PC-9 (cell line): ENCODE measurements at places on chromosomes 4 and X. TPM values are rescaled to one million over a fixed set of nuclear protein-coding genes. Genes with fewer than 3 reads are reported as not detected.

GRCh38 chr4:89242216-89242615 lies 65.4 kb downstream of the GPRIN3 start:
- H3K36me3 ChIP-seq: no peaks in the 10 kb centered on the region
- DNase-seq: no peak
- H3K27ac ChIP-seq: no peak overlapping the region
- H3K4me3 ChIP-seq: no peak overlapping the region
- H3K4me1 ChIP-seq: no peaks in the 10 kb centered on the region

Gene MTNR1A
- total RNA-seq: not detected in 2 replicates

Gene GLOD5
- not detected in 2 replicates for total RNA-seq

GRCh38 chrX:150849996-150850720 lies 48.3 kb downstream of the CD99L2 start:
- H3K36me3 ChIP-seq: no peaks in the 10 kb centered on the region
- no peak for DNase-seq
- H3K27me3 ChIP-seq: no peaks in the 10 kb centered on the region
- H3K27ac ChIP-seq: no peak overlapping the region

DNA sequence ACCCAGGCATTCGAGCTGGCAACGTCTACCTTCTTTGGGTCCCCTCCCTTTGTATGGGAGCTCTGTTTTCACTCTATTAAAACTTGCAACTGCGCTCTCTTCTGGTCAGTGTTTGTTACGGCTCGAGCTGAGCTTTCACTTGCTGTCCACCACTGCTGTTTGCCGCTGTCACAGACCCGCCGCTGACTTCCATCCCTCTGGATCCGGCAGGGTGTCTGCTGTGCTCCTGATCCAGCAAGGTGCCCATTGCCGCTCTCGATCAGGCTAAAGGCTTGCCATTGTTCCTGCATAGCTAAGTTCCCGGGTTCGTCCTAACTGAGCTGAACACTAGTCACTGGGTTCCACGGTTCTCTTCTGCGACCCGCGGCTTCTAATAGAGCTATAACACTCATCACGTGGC lies 183.5 kb upstream of the GALNTL6 start:
- no peak for DNase-seq
- no peaks in the 10 kb centered on the region for H3K36me3 ChIP-seq
- H3K4me1 ChIP-seq: no peaks in the 10 kb centered on the region
- no peak overlapping the region for H3K4me3 ChIP-seq
- no peaks in the 10 kb centered on the region for H3K27me3 ChIP-seq

Gene RAB39B
- not detected in 2 replicates for total RNA-seq

Gene NSG1
- total RNA-seq: not detected in 2 replicates

DNA sequence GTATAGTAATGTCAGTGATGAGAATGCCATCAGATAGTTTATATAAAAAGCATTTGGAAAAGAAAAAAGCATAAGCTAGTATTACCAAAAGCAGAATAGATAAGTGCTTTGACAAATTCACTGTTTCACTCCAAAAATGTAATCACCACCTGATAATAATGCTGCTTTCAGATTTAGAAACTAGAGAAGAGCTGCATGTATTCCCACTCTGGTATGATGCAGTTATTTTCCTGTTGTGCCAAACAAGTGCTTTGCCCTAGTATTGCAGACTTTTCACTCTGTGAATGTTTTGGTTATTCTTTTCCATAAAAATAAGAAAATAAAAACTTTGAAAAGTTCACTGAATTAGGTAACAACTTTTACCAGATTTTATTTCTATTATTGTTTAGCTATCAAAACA lies 267.7 kb upstream of the TET2 start:
- H3K36me3 ChIP-seq: no peaks in the 10 kb centered on the region
- no peak overlapping the region for H3K27ac ChIP-seq
- no peaks in the 10 kb centered on the region; the same call in 1 of the 2 replicates for H3K4me1 ChIP-seq
- H3K4me3 ChIP-seq: no peak overlapping the region
- no peaks in the 10 kb centered on the region for H3K27me3 ChIP-seq

Gene TLR3
- total RNA-seq: 7.7 and 10.3 TPM in 2 replicates

DNA sequence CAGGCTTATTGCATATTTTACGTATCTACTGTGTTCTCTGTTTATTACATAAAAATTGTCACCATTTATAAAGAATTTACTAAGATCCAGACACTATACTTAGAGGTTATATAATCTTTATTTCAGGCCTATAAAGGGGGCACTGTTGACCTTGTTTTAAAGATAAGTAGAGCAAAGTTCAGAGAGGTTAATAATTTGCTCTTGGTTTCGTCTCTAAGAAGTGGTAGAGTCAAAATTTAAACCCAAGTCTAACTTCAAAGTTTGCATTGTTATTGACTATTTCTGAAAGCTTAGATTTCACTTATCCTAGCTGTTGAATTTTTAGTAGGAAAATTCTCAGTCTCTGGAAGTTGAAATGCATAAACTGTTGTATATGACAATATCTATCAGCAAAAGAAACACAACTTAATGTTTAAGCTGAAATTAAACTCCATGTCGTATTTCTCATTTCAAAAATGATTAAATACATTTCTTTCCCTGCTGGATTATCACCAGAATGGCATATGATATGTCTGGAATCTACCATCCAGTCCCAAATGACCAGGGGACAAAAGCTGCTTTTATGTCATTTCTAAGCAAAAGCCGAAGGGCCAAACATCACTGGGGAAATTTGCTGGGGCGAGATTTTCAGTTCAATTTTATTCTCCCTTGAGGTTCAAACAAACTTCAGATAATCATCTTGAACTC lies 138.4 kb downstream of the SLC7A11 start:
- H3K27me3 ChIP-seq: no peaks in the 10 kb centered on the region

- no peak for DNase-seq
- no peaks in the 10 kb centered on the region for H3K27me3 ChIP-seq
- no peak overlapping the region for H3K27ac ChIP-seq
- no peaks in the 10 kb centered on the region for H3K4me1 ChIP-seq
Measured at GRCh38 chr4:172778583-172778982, 390.0 kb upstream of the GALNT7 start.

Gene CT45A2
- total RNA-seq: not detected in 2 replicates

DNA sequence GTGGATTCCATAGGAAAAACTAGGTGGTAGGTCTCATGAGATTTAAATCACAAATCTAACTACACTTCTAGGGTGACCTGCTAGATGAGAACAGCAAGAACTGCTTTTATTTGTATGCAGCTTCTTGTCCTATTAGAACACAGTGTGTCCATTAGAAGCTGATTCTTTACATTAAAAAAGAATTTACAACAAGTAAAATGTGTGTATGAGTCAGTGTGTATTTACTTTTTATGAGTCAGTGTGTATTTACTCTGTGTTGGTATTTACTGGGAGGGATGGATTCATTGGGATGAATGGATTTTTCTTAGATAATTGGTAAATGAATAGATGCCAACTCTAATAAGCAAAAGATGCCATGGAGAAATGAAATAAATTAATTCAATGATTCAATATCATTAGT lies 40.6 kb upstream of the XPNPEP2 start:
- H3K27me3 ChIP-seq: no peaks in the 10 kb centered on the region
- no peak overlapping the region for H3K4me3 ChIP-seq
- peaks cover 24% of the 10 kb centered on the region for H3K4me1 ChIP-seq
- H3K36me3 ChIP-seq: no peaks in the 10 kb centered on the region
- DNase-seq: no peak

DNA sequence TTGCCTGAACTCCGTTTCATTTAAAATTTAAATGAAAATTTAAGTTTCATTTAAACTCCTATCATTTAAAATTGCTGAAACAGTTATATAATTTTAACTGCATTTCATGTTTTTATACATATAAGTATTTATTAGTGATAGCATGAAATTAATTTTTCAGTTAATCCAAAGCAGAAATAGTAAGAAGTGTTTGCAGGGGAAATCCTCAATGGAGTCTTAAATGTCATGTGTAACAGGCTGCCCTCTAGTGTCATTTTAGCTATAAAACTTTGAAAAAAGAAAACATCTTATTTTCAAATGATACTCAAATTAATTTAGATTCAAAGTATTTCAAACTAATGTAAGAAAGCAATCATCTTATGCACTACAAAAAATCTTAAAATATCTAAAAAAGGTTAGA lies 27.2 kb downstream of the TAPT1 start:
- no peak overlapping the region for H3K4me3 ChIP-seq
- no peaks in the 10 kb centered on the region for H3K36me3 ChIP-seq
- H3K27me3 ChIP-seq: no peaks in the 10 kb centered on the region
- no peak overlapping the region for H3K27ac ChIP-seq
- no peaks in the 10 kb centered on the region for H3K4me1 ChIP-seq

- no peak overlapping the region for H3K4me3 ChIP-seq
- H3K36me3 ChIP-seq: no peaks in the 10 kb centered on the region
- DNase-seq: no peak
- no peaks in the 10 kb centered on the region for H3K4me1 ChIP-seq
- peaks cover 70% of the 10 kb centered on the region for H3K27me3 ChIP-seq
Measured at GRCh38 chr4:8710416-8710815, 117.9 kb downstream of the CPZ start.

- no peak for DNase-seq
- H3K27ac ChIP-seq: no peak overlapping the region
- no peaks in the 10 kb centered on the region for H3K36me3 ChIP-seq
- no peaks in the 10 kb centered on the region for H3K4me1 ChIP-seq
Measured at GRCh38 chr4:99845708-99846469, 29.3 kb downstream of the DAPP1 start.

DNA sequence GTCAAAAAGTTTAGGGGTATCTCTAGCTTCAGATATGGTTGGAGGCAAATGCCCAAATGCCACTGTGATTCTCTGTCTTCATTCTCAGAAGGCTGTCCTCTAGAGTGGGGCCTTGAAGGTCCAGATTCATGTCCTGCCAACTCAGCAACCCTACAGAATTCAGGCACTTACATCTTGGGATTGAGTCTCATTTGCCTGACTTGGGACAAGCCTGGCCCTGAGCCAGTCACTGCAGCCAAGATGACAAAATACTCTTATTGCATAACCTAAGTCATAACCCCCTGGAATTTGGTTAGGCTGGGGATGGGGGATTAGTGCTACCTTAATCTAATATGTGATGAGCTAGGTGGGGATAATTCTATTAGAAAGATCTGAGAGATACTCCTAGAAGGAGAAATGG lies 100.5 kb downstream of the AREG start:
- DNase-seq: peak; percentile 15
- H3K27ac ChIP-seq: peak overlapping the region; percentile 55
- H3K36me3 ChIP-seq: no peaks in the 10 kb centered on the region
- H3K27me3 ChIP-seq: no peaks in the 10 kb centered on the region

Gene ADH7
- not detected in 2 replicates for total RNA-seq

DNA sequence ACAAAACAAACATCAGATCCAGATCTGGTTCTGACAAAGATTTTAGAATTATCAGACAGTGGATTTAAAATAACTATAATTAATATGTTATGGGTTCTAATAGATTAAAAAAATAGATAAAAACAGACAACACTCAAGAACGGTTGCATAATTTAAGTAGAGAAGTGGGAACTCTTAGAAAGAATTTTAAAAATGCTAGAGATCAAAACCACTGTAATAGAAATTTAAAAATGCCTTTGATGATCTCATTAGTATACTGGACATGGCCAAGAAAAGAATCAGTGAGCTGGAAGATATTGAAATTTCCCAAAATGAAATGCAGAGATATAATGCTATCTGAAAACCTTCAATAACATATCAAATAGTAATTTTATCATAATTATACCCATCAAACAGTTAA lies 28.3 kb upstream of the DYNLT3 start:
- no peaks in the 10 kb centered on the region for H3K4me1 ChIP-seq
- H3K36me3 ChIP-seq: no peaks in the 10 kb centered on the region
- no peak overlapping the region for H3K27ac ChIP-seq
- no peak overlapping the region for H3K4me3 ChIP-seq
- no peaks in the 10 kb centered on the region for H3K27me3 ChIP-seq

DNA sequence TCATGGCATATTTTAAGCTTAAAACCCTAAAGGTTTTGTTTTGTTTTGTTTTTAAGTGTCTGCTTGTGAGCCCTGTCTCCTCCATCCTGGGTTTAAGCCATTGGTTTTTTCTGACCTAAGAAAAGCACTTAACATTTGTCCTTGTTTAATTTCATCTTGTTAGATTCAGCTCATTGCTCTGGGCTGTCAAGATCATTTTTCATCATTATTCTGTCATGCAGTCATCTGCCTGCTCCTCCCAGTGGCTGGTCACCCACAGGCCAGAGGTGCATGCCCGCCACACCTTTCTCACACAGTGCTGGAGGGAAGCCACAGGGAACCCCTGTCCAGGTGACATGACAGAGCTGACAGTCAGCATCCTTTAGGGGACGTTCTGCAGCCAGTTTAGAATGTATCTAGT lies 11.7 kb upstream of the REELD1 start:
- H3K27ac ChIP-seq: no peak overlapping the region
- H3K4me1 ChIP-seq: no peaks in the 10 kb centered on the region
- no peak overlapping the region for H3K4me3 ChIP-seq

DNA sequence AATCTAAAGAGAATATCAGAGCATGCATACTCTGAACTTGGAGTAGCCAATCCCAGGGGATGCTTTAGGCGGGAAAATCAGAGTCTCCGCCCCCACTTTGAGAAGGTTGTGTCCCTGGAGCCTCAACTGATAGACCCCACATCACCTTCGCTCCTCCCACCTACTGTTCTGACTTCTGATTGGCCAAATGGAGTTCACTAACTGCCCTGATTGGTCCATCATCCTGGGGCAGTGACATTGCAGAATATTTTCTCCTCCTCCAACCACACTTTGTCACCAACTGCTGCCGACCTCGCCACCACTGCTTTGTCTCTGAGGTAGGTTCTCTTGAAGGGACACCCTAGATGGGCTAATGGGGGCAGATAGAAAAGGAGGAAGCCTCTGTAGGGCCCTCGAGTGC lies 22.7 kb upstream of the SPACA5B start:
- H3K36me3 ChIP-seq: no peaks in the 10 kb centered on the region
- no peak for DNase-seq
- no peak overlapping the region for H3K4me3 ChIP-seq
- no peaks in the 10 kb centered on the region for H3K27me3 ChIP-seq
- no peaks in the 10 kb centered on the region for H3K4me1 ChIP-seq

GRCh38 chr4:22014222-22014741 lies 65.7 kb upstream of the KCNIP4 start:
- H3K36me3 ChIP-seq: no peaks in the 10 kb centered on the region
- H3K27ac ChIP-seq: no peak overlapping the region
- H3K27me3 ChIP-seq: no peaks in the 10 kb centered on the region
- no peaks in the 10 kb centered on the region for H3K4me1 ChIP-seq
- no peak for DNase-seq
- H3K4me3 ChIP-seq: no peak overlapping the region
